NCI-H748 treated with DMSO at 0.1 percent for 48 hours (cell line): ENCODE measurements at places on chromosomes 4 and X.

- no peak for DNase-seq
These were observed 1.9 kb downstream of the FGG start for GRCh38 chr4:154610582-154610981.

GRCh38 chr4:123599920-123600810 lies 203.6 kb downstream of the SPRY1 start:
- peak; percentile 17 for DNase-seq

DNA sequence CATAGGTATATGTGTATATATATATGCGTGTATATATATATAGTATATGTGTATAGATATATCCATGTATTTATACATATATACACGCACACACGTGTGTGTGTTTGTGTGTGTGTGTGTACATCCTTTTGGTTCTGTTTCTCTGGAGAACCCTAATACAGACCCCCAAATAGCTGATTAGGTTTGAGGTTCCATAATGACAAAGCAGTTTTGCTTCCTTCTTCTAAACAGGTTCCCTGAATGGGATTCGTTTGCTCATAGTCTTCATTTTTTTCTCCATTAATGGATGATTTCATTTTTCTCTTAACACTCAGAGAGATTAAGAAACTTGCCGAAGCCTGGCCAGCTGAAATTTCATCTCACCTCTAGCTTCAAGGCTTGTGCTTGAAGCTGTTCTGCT lies 234.0 kb upstream of the BCOR start:
- DNase-seq = no peak

- DNase-seq = no peak
These were observed 920 bp downstream of the HTT-AS start for GRCh38 chr4:3073158-3074077.

- no peak for DNase-seq
These were observed 188.4 kb upstream of the GNPDA2 start for GRCh38 chr4:44914748-44915147.

GRCh38 chr4:76214177-76214675 lies 602 bp upstream of the SCARB2 start:
- DNase-seq = no peak

GRCh38 chr4:140755774-140756318 lies 339 bp downstream of the TBC1D9 start:
- peak; percentile 17 for DNase-seq

GRCh38 chrX:132833373-132833772 lies 125.1 kb downstream of the HS6ST2 start:
- no peak for DNase-seq

DNA sequence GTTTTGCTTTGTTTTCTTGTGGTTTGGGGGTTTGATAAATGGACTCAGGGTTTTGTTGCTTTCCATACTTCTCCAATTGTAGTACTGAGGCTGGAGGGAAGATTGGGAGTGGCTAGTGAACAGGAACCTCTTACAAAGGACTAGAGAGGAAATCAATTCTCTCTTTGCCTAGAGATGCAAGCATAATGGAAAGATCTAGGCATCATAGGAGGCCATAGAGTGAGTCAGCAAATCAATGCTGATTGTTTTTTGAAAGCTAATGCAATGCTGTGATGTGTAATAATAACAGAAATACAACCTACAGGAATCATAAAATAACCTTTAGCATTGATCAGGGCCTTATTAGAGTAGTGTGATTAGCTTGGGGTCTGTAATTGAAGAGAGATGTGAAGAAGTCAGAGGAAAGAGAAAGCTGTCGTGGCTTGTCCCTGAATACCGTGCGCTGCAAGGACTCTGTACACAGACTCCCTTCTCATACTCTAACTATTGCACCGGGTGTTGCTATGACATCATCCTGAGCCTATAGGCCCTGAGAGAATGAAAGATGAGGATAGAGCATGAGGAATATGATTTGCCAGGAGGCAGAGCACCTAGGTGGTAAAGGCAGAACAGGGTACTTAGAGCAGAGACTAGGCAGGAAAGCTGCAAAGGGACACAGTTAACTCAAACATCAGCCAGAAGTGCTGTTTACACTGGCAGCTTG lies 29.3 kb upstream of the GPR101 start:
- no peak for DNase-seq

GRCh38 chrX:65690057-65690855 lies 22.8 kb downstream of the MSN start:
- DNase-seq = no peak

DNA sequence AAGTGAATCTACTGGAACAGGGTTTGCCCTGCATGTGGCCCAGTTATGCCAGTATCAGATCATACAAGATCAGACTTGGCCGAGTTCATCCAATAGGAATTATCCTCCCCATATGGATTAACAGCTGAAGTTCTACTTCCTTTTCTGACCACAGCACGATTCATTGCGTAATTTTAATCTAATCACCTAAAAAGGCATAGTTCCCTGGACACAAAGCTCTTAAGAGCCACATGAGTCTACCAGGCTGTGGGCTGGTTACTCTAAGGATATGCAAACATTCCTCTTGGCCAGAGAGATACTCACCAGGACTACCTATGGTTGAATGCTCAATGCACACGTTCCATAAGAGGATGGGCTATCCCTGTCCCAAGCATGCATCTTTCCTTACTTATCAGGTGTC lies 46.9 kb downstream of the CHST7 start:
- DNase-seq = no peak

DNA sequence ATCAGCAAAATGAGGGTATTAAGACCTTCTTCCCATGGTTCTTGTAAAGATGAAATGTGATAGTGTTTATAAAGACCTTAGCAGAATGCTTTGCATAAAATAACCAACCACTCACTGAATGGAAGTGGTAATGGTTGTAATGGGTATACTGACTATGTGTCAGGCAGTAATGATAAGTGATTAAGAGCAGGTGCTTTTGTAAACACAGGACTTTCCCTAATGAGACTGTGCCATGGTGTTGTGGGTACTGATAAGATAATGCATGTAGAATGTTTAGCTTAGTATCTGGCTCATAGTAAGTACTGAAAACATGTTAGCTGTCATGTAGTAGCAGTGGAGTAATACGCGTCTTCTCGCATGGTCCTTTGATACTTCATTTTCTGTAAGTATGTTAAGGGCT lies 6.9 kb downstream of the LSM6 start:
- DNase-seq = no peak

- peak; percentile 22 for DNase-seq
These were observed 3.1 kb upstream of the P2RY4 start for GRCh38 chrX:70262952-70263567.

DNA sequence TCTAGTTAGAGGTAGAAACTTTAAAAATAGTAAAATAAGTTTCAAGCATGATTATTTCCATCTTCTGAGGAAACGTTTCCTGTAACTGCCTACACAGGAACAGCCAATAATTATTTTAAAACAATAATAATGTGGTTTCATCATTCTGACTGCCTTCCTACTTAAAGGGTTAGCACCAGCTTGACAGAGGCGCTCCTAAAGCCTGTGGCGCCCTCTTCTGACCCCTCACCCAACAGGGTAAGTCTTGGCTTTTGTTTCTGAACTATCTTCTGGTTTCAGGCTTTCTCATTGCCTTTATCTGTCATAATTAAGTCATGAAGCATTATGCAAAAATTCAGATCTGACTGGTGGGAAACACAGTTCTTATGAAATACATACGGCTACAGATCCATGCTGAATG lies 96.7 kb downstream of the ITM2A start:
- peak; percentile 23 for DNase-seq

- peak; percentile 53 for DNase-seq
These were observed at the start of gene HPGD for GRCh38 chr4:174522183-174523024. Gene HPGD (minus strand): TSS chr4:174522488. CDS start chr4:174522451, 37 bp downstream.

- no peak for DNase-seq
These were observed 196.8 kb upstream of the RPS6KA3 start for GRCh38 chrX:20463296-20464075.
